ENCODE measurements at places on chromosomes 16 and 17.

GRCh38 chr17:21066394-21066793 lies 23.6 kb upstream of the USP22 start:
- no peak for DNase-seq

DNA sequence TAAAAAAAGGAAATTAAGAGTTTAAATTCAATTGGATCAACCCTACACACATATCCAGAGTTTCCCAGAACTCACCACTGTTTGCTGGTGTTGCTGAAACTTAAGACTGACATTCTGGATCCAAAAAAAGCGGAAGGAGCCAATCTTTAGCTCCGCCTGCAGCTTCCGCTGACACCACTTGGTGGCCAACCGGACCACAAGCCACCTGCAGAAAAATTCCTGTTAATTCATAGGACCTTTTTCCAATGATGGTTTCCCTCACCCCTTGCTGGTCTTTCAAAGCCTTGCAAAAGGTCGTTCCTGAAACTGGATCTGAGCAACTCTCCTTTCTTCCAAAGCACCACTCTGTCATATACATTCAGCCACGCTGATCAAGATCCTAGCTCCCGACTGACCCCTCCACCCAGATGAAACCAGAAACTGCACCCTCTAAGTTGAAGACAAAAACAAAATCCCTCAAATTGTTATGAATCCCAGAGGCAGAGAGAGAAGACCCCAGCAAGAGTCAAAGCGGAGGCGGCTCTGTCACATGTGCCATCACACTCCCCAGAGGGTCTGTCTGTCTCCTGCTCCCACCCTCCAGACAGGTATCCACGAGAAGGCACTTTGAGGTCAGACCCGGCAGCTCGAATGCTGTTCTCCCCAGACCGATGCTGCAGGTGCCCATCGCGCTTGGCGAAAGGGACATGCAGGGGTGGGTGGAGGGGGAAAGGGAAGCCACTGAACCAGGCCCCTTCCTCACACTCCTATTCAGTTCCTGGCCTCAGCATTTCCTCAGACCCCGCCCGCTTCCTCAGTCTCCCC lies 773 bp downstream of the BLTP2 start:
- no peak for DNase-seq

DNA sequence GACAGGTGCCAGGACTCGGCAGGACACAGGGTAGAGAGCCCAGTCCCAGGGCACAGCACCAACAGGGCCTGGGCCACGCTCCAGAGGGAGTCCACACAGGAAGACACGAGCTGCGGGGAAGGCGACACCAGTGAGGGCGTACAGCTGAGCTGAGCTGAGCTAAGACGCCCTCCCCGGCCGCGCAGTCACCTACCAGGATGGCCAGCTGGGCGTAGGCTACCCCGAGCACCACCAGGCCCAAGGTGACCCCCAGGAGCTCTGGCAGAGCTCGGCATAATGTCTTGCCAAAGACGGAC lies 42.6 kb downstream of the TSC2 start:
- no peak for DNase-seq

DNA sequence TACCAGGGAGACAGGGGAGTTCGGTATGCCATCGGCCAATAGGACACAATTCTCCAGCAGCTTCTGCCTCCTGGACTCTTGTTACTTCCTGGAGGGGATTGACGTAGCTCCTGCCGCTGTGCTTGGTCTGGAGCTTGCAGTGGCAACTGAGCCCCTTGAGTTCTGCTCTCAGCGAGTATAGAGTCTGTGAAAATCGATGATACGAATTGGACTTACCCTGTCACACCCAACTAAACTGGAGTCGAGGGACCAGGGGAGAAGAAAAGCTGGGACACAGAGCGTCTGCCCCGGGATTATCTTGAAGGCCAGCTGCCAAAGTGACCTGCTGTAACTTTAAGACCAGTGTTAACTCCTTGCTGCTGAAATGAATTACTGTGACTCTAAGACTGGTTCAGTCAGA lies 22.2 kb downstream of the SEC14L1 start:
- DNase-seq = no peak

- DNase-seq = no peak
Measured at GRCh38 chr17:17569691-17570090, 21.8 kb downstream of the PEMT start.

DNA sequence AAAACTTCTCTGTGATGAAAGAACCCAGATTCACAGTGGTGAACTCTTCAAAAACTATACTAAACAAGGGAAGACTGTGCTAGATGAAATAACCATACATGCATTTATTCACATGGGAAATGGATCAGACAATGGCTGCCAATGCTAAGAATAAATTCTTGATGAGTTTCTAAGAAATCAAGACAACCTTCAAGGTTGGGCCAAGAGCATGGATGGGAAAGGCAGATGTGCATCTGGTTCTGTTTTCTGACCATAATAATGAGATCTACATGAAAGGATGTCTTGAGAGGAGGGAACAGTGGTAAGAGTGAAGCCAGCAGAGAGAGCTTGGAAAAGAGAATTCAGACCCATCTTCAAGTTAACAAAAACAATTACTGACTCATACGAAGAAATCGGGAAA lies 31.4 kb downstream of the ANKRD11 start:
- DNase-seq = no peak

Measured in activated CD8-positive, alpha-beta memory T cell treated with anti-CD3 and anti-CD28 coated beads for 48 hours (primary cell).